ENCODE measurements at places on chromosomes 2 and 18.
A peak's percentile ranks its signal among the peaks of the same experiment; 100 is the strongest.

- no peak for DNase-seq
Observed at GRCh38 chr2:211436182-211436581, 879.8 kb downstream of the CPS1 start.

- no peak for DNase-seq
Observed at GRCh38 chr2:159160954-159161353, 125.5 kb downstream of the WDSUB1 start.

- DNase-seq = no peak
Observed at GRCh38 chr2:71547616-71548285, 94.4 kb downstream of the DYSF start.

- no peak for DNase-seq
Observed at GRCh38 chr2:177026253-177026652, 186.3 kb upstream of the HNRNPA3 start.

GRCh38 chr2:113685471-113685870 lies 58.4 kb downstream of the RABL2A start:
- DNase-seq = no peak

DNA sequence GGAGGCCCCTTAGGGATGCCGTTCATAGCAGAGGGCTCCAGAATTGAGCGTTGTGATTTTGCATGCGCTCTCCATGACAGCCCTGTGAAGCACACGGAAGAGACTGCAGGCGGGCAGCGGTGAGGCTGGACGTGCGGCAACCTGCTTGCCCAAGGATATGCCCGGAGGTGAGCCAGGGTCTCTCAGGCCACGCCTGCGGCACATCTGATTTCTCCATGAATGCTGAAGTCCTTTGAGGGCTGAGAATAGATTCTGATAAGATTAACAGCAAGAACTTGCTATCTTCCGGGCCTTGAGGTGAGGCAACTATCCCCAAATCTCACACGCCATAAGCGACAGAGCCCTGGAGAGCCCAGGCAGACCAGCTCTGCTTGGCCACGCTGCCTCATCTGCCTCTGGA lies 55.6 kb upstream of the LAMA1 start:
- no peak for DNase-seq

GRCh38 chr2:38750011-38750890 lies 910 bp downstream of the SRSF7 start:
- DNase-seq = peak; percentile 44

DNA sequence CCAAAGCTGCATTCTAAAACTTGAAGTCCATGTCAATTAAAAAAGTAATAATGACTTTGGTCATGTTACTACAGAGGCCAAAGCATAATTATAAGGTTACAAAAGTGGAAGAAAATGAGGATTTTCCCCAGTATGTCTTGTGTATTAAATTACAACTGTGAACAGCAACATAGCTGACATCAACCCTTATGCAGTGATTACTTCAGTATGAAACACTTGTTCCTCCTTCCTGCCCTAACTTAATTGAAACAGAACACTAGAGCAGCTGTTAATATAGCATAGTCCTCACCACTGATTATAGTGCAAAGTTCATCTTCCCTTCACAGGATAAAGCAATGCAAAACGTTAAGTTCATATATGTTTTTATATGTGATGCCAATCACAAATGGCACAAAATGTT lies 29.9 kb downstream of the EPB41L3 start:
- DNase-seq = no peak

GRCh38 chr2:86064006-86064405 lies 41.7 kb downstream of the POLR1A start:
- DNase-seq = no peak

DNA sequence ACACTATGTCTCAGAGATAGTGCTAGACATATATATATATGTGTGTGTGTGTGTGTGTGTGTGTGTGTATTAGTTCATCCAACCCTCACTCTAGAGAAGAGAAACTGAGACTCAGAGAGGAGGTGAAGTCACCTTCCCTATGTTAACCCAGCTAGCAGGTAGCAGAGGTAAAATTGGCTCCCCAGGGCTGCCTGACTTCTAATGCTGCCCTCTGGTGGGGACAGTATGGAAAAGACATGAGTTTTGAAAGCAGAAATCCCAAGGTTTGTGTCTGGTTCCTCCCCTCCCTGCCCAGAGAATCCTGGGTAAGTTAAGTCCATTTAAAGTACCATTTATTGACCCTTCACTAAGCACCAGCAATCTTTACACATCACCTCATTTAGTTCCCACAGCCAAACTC lies 137.7 kb downstream of the THNSL2 start:
- peak; percentile 11 for DNase-seq

- no peak for DNase-seq
Observed at GRCh38 chr2:46545015-46545839, 65.9 kb downstream of the TMEM247 start.

DNA sequence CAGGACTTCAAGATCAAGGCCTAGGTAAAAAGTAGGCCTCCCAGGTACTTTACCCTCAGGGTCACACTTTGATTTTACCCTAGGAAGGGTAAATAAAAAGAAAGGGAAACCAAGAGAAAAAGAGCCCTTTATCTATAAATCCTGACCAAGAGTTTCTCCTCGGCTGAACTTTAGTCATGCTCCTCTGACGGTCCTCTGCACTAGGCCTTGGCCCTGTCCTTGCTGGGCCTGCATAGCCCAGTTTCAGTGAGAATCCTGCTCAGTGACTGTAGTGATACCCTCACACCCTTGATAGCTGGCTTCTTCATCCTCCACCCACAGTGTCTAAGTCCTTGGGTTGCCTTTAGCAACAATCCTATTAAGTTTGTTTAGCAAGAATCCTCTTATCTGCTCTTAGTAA lies 20.5 kb upstream of the ITSN2 start:
- no peak for DNase-seq

GRCh38 chr2:43943323-43943722 lies 52.5 kb downstream of the LRPPRC start:
- no peak for DNase-seq

GRCh38 chr18:80231151-80231550 lies 16.2 kb downstream of the PARD6G start:
- DNase-seq = no peak

DNA sequence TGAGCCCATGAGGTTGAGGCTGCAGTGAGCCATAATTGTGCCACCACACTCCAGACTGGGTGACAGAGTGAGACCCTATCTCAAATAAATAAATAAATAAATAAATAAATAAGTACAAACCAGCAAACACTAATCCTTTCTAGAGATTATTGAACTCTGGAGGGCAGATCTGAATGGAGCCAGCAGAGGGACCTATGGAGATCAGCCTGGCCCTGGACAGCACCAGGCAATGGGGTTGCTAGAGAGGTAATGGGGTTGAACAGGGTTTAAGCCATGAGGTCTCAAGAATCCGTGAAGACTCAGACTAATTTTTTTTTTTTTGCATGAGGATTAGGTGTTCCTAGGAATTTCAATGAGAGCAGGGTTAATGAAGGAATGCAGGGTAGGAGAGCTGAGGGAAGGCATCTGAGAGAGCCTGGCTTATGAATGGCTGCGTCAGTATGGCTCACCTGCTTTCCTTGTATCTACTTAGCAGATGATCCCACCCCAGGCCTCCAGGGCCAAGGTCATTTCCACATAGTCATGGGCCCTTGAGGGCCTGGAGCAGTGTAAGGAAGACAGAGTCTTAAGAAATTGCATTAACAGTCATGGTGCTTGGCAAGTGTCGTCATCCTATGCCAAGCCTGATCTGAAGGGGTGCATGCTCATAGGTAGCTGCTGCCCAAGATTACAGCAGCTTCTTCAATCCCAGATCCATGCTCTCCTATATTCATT lies 34.6 kb upstream of the IL37 start:
- no peak for DNase-seq

GRCh38 chr2:200422071-200422470 lies 87.8 kb downstream of the KCTD18 start:
- no peak for DNase-seq

GRCh38 chr2:145351864-145352425 lies 832.0 kb upstream of the ZEB2 start:
- DNase-seq = no peak

DNA sequence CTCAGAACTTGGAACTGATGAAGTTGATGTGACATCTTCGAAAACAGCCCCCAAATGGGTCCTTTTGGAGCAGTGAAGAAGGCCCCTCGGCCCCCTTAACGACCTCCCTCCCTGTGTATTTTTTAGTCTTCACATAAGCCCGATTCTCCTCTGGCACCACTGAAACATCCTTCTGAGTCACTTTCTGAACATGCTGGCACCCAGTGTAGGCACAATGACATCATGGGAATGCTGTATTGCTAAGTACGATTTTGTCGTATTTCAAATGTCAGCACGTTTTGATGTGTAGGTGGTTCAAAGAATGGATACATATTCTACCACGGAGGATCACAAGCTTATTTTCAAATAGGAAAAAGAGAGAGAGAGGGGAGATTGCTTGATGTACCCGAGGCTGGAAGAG lies 111.7 kb upstream of the RIOK3 start:
- DNase-seq = no peak

DNA sequence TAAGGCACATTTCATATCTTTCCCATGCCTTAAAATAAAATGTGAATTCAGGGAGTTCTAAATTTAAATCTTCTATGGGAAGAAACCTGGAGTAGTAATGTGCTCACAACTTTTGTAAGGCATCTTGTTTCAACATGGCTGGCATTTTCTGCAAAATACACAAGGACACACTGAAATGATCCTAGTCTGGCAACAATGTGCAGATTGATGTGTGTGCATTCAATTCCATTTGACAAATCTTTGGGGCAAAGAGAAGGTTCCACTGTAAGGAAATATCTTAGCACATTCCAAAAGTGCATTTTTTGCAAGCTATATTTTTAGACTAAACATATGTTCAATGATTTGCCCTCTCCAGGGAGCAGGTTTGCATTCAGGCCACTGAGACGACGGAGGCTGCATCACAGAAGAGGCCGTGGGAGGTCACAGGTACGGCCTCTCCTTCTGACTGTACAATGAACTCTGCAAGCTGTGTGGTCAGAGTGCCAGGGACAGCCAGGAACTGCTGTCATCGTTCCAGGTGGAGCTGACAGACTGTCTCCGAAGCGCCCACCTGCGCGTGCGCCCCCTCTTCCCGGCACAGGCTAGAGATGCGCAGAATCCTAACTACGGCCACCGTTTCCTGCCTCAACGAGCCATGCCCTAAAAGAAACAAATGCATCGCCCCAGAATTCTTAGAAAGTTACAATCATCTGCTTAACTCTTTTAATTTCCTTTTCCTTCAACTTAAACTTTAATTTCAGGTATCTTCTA lies 149.2 kb upstream of the POU3F3 start:
- DNase-seq = no peak

DNA sequence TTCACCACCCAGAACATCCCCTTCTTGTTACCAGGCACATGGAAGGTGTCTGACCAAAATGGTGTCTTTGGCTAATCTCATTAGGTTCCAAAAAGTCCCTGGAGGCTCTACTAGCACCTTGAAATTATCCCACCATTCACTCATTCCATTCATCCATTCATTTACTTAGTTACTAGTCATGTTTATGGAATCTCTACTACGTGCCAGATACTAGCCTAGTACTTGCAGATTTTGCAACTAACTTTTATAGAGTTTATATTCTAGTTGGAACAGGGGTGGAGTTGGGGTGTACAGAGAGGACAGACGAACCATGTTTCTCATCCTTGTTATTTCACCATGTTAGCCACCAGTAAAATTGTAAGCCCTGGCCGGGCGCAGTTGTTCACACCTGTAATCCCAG lies 4.0 kb upstream of the NOP58 start:
- DNase-seq = no peak

GRCh38 chr2:196257086-196257485 lies 85.7 kb upstream of the STK17B start:
- no peak for DNase-seq

DNA sequence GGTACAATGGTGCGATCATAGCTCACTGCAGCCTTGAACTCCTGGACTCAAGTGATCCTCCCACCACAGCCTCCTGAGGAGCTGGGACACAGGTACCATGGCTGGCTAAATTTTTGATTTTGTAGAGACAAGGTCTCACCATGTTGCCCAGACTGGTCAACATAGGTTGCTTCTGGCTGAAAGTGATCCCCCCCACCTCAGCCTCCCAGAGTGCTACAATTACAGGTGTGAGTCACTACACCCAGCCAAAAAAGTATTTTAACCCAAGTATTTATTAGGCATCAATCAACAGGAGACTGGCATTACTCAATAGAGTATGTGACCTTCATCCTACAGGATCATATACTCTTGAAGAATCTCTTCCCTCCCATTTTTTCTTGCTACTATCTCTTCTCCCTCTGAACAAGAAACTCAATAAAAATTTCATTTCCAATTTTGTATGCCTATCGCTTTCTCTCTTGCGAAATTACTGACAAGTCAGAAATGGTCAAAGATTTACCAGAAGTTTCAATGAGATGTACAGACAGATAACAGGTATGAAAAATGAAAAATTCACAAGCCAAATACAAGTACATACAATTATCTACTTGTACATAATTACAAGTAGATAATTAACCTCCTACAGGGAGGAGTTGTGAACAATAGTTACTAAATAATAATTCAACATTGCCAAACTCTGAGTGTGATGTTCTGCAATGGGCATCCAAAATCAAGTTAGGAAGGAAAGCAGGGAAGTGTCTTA lies 34.9 kb upstream of the CCNT2 start:
- no peak for DNase-seq

- DNase-seq = no peak
Observed at GRCh38 chr2:26587994-26588393, 53.2 kb downstream of the CIB4 start.

DNA sequence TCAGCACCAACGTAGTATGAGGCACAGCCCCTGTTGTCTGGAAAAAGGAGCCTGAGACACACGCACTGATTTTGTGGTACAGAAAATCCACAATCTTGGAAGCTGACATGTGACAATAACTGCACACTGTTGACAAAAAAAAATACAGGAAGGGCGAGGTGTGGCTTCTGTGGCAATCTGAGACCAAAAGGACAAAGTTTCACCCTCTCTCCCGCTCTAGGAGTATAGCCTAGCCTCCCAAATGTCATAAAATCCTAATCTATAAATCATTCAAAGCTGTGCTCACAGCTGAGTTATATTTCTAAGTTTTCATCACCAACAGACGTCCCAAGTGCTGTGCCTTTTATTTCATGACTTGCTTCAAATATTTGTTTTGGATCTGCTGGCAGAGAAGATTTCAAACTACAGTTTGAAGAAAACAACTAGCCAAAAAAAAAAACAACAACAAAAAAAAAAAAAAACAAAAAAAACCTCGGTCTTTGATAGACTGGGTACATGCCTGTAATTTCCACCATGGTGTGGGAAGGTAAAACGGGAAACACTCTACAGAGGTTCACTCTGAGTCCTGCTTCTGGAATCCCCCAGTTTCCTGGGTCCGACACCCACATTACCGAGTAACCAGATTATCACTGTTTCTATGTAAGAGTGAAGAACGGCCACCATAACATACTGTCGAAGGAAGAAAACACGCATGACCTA lies 61.0 kb downstream of the C2orf76 start:
- no peak for DNase-seq

GRCh38 chr2:13006426-13006825 lies 289.7 kb downstream of the TRIB2 start:
- DNase-seq = no peak

- no peak for DNase-seq
Observed at GRCh38 chr18:13930964-13931363, 15.6 kb upstream of the MC2R start.

DNA sequence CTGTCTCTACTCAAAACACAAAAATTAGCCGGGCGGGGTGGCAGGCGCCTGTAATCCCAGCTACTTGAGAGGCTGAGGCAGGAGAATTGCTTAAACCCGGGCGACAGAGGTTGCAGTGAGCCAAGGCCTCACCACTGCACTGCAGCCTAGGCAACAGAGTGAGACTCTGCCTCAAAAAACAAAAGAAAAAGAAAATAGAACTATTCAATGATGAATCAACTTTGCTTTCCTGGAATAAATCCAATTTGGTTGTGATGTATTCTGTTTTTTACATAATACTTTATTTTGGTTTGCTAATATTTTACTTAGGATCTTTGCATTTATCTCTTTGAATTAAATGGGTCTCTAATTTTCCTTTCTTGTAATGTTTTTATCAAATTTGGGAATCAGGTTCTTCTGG lies 86.3 kb upstream of the MBOAT2 start:
- DNase-seq = no peak
